ENCODE measurements at places on chromosomes 2 and 18.

DNA sequence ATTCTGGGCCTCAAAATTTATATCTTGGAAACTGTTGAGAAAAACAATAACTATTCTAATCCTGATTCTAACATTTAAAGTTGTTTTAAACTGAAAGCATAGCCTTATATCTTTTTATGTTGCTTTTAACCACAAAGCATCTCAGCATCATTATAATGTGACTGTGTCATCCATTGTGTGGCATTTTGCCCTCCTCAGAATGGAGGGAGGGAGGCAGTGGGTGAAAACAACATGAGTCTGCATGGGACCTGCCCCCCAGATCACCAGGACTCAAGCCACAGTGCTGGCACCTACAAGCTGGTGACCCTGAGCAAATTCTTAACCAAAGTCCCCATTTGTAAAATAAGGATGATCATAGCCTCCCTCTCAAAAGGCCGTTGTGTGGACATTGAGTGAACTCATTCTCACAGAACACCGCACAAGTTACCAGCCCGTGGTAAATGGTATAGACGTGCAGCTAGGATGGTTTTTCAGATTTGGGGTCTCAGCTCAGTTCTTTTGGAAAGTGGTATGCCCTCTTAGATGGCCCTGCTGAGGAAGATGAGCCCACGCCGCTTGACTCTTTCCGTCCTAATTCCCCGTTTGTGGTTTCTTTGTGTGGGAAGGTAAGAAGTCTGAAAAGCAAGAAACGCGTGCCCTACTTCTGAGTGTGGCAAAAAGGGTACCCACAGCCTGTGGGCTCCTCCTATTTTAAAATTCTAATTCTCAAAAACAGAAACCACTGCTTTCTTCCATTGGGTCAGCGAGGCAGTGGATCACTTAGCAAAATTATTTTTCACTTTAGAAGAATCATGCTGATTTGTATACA lies 305.0 kb upstream of the ID2 start:
- no peak for DNase-seq

DNA sequence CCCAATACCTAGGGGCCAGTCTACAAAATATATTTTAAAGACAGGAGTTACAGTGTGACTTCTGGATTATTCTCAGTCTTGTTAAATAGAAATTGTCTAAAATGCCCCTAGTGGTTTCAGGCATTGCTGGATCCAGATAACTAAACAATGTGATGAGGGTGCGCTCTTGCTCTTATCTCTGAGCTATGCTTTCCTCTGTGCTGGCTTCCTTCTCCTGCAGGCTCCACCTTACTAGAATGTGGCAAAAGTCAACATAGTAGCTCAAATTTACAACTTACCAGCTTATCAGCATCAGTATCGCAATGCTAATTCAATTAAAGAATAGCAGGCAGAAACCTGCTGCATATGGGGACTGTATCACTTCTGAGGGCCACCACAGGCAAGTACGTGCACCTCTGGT lies 61.3 kb upstream of the RNU4ATAC start:
- DNase-seq = no peak

GRCh38 chr2:28342081-28342967 lies 50.3 kb upstream of the FOSL2 start:
- DNase-seq = no peak

DNA sequence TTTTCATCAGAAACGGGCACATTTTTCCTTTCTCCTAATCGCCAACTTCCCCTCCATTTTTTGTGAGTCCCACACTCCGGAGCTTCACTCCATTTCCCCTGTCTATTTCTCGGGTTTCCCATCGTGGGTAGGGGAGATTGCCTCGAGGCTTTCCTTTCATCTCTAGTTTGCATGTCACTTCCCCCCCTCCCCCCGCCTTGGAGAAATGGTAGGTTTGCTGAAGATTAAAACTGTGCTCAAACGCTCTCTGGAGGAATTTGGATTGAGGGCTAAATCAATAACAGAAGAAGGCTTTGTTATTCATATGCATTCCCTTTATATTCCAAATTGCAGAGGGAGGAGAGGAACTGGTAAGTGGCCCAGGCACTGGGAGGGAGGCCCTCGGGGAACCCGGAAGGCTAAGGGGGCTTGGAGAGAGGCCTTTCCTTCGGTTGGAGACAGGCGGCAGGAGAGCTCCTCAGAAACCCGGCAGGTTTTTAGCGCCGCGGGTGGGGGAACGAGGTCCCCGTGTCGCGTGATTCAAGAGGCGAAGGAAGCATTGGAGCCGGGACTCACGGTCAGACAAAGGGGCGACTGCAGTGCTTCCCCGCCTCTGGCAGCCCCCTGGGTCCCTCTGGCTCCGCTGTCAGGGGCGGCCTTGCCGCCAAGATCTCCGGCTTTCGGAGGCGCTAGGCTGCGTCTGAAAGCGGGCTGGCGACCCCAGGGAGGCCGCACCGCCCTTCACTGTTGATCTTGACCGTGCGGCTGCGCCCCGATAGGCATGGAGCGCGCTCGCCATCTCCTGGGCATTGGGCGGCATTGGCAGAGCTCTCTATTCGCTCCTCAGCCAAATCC lies 2.4 kb upstream of the HOXD12 start:
- peak; percentile 19 for DNase-seq

- DNase-seq = no peak
These were observed 1.2 kb downstream of the SATB2 start for GRCh38 chr2:199456383-199457146.

- DNase-seq = no peak
These were observed 75.4 kb downstream of the LOXHD1 start for GRCh38 chr18:46581648-46582047.

DNA sequence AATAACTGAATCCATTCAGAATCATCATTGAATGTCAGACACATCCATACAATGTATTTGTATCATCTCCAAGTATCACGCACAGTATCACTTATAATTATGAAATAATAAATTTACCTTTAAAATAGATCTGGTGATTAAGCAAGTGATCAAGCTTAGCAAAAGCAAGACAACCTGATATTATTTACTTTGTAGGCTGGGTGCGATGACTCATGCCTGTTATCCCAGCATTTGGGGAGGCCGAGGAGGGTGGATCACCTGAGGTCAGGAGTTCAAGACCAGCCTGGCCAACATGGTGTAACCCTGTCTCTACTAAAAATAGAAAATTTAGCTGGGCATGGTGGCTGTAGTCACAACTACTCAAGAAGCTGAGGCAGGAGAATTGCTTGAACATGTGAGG lies 421.0 kb upstream of the NETO1 start:
- no peak for DNase-seq

DNA sequence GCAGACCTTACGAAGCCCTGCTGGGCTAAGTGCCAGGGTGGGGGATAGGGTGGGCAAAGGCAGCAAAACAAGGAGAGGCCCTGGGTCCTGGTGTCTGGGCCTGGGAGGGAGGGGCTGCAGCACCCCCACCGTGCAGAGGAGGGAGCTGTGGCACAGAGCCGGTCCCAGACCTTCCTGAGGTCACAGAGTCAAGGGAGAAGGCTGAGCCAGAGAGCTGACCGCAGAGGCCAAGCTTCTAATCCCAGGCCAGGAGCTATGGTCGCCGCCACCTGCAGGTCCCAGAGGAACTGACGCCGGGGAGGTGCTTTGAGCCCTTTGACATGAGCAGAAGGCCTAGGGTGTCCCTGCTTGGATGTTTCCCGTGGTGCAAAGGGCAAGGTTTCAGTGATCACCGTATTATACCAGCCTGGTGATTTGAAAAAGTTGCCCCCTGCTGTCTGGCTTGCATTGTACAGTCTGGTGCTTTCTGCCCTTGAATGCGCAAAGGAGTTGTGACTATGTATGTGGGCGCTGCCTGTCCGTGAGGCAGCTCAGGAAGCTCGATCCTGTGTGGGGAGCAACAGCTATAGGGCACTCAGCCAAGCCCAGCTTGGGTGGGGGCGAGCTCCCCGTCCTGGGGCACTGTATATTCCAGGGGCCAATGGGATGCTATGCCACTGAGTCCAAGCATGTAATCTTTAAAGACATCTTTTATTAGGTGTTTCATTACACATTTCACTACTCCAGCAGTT lies 44.3 kb downstream of the EDAR start:
- no peak for DNase-seq

DNA sequence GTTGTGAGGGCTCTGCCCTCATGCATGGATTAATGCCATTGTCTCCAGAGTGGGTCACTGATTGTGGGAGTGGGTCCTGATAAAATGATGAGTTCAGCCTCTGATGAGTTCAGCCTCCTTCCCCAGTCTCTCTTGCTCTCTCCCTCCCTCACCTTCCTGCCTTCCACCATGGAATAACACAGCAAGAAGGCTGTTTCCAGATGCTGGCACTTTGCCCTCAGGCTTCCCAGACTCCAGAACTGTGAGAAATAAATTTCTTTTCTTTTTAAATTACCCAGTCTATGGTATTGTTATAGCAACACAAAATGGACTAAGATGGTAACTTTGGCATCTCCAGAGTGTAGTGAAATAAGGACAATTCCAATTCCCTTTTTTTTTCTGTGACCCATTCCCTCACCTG lies 47.1 kb upstream of the MAP4K3 start:
- no peak for DNase-seq
